SK-MEL-5 (cell line): ENCODE measurements at places on chromosomes 5 and 9. TPM values are rescaled to one million over a fixed set of nuclear protein-coding genes. Genes with fewer than 3 reads are reported as not detected.

The PCDHA10 gene
- 0.16 TPM in 1 of 2 replicates, not detected in the other for total RNA-seq

The SLC45A2 gene
- 618 and 641 TPM in 2 replicates for total RNA-seq

DNA sequence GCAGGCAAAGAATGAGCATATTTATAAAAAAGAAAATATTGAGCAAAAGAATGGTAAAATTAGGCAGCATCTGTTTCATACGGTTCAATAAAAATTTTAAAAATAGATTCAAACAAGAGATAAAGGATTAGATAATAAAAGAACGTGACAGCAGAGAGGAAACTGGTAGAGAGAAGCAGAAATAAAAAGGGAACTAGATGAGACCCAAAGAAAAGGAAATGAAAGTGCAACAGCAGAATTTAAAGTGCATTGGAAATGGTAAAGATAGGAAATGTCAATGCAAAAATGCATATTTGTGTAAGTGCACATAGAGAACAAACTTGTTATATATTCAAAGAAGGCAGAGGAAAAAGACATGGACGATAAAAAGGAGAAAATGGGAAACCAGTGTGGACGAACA lies 70.2 kb downstream of the SUSD1 start:
- DNase-seq: no peak

The NEUROG1 gene
- not detected in 2 replicates for total RNA-seq

The EHMT1 gene
- 18.5 and 24.3 TPM in 2 replicates for total RNA-seq

The MINAR2 gene
- not detected in 2 replicates for total RNA-seq

GRCh38 chr9:3931996-3932906 lies 367.6 kb downstream of the GLIS3 start:
- peak; percentile 10 for DNase-seq

The SPATA31D3 gene
- total RNA-seq: not detected in 2 replicates

- DNase-seq: no peak
These were observed 225.3 kb downstream of the NTRK2 start for GRCh38 chr9:84894859-84895258.

The CDKN2B gene
- total RNA-seq: not detected in 2 replicates

DNA sequence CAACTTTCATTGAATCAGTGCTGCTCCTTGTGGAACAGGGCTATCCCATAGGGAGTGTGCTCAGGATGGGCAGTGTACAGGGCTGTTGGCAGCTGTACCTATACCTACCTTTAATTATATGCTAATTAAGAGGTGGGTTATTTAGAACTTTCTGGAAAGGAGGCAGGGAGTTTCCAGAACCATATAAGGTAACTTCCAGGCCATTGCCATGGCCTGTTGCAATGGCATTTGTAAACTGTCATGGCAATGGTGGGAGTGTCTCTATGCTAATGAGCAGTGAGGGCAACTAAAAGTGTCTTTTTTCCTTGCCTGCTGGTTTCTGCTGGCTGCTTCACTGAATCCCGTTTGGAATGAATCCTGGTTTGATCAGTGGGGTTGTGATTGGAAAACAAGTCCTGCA lies 2.3 kb upstream of the ARHGAP26 start:
- DNase-seq: no peak

DNA sequence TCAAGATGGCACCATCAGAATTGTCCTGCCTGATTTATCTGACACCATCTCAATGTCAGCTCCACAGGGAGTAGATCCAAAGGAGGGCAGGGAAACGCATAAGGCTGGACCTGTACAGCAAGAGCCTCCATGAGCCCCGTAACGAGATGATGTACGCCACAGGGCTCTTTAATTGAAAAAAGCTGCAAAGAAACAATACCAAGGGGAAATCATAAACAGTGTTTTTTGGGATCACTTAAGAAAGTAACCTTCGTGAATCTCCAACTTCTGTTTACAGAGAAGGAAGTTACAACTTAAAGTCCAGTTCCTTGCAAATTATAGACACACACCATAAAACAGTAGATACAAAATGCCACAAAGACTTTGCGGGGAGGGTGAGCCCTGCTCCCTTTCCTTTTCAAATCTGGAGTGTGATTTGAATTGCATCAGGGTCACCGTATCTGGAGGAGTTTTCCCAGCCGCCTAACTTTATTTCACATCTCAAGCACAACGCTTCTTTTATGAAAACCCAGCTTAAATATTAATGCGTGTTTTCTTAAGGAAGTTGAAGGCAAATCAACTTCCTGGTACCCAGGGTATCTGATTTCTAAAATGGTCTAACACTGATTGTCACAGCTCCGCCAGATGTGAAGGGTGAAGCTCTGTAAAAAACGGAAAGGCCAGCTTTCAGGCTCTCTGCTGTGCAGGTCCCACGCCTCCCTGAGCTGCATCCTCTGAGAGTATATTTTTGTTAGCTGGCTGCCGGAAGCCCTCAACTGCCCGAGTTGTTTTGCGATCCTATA lies 88.9 kb downstream of the EBF1 start:
- no peak for DNase-seq

DNA sequence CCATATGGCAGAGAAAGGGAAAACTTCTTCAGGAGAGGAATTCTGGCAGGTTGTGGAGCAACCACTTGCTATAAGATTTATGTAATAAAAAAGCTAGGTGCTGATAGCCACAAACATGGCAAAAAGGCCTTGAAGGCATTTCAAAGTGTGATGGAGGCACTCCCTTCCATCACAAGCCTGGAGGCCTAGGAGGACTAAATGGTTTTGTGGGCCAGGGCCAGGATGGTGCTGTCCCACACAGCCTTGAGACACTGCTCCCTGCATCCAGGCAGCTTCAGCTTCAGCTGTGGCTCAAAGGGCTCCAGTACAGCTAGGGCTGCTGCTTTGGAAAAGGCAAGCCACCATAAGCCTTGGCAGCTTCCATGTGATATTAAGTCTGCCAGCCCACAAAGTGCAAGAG lies 632.8 kb downstream of the BRINP1 start:
- DNase-seq: no peak

The CCL27 gene
- not detected in 2 replicates for total RNA-seq

- no peak for DNase-seq
These were observed 77.0 kb upstream of the SEMA6A start for GRCh38 chr5:116651653-116652052.

DNA sequence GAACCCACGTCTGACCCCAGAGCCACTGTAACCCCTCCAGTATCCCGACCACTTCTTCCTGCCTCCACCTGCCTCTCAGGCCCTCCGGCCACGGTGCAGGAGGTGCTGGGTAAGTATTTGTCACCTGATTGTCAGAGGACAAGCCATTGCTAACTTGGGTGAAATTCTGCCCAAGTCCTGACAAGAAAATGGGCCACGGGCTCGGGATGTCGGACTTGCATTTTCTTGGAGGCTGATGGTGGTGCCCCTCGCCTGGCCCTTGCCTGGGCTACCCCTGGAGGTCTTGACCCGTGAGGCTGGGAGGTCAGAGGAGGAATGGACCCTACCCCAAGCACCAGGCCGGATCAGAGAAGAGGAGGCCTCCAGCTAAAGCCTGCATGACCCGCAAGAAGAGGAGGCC lies 149.7 kb upstream of the COL5A1 start:
- no peak for DNase-seq

DNA sequence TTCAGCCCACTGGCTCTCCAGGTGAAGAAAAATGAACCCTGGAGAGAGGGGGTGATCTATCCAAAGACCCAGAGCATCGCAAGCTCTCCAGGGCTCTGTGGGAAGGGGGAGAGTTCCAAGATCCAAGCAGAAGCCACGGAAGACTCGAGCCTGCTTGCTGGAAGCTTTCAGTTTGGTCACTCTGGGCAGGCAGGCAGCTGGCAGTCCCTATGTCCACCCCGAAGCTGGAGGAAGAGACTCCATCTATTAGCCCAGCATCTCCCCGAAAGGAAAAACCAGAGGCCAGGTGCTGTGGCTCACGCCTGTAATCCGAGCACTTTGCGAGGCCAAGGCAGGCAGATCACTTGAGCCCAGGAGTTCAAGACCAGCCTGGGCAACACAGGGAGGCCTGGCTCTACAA lies 10.7 kb upstream of the SPARC start:
- no peak for DNase-seq

DNA sequence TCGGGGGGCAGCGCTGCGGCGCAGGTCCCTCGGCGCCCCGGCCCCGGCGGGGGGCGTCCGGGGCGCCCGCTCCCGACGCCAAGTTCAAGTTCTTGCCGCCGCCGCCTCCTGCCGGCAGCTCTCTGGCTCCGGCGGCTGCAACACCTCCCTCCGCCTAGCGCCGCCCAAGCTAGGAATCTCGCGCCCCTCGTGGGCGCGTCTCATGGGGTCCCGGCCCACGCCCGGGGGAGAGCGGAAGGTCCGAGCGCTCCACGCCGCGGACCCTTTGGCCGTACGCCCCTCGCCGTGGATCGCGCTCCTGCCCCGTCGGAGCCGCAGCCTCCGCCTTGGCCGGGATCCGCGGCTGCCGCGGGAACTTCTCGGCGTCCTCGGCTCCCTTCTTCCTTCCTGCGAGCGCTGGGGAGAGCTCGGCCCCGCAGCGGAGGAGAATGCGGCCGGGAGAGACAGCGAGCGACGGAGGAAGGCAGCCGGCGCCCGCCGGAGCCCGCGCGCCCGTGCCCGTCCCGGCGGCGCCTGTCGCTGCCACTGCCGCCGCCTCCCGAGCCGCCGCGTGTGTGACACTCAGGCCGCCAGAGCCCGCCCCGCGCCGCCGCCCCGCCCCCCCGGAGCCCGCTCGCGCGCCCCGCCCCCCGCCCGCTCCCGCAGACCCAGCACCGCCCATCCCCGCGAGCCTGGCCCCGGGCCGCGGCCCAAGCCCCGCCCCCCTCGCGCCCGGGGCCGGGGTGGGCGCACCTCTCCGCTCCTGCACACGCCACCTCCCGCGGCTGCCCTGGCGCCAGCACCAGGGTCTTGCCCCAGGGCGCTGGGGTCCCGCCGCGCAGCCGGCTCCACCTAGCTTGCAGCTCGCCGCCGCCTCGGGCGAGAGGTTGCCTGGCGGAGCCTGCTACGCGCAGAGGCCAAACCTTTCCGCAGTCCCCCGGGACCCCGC lies at the start of gene SHB:
SHB (minus strand) TSS at position 527 of the 928 bp plus-strand sequence. CDS start 582 bp downstream, outside the sequence.
- peak; percentile 38 for DNase-seq

GRCh38 chr5:172571413-172571812 lies 69.7 kb upstream of the NEURL1B start:
- DNase-seq: no peak

DNA sequence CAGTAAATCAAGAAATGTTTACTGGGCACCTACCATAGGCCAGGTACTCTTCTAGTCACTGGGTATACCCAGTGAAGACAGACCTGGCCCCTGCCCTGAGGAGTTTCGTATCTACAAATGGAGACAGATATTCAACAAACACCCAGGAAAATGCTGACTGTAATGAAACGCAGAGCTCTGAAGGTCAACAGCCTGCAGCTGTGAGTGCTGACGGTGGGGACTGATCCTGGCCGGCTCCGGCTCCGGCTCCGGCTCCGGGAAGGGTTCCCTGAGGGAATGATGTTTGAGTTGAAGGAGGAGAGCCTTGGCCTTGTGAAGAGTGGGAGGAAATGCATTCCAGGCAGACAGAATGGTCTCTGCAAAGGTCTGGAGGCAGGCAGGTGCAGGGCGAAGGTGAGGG lies 23.1 kb downstream of the FGFR4 start:
- no peak for DNase-seq

- peak; percentile 78 for DNase-seq
These were observed at the start of gene PIGO for GRCh38 chr9:35096035-35096849. PIGO (minus strand) TSS chr9:35096591; CDS start chr9:35095565, 1,026 bp downstream.

The PLPP7 gene
- 1.1 and 2.0 TPM in 2 replicates for total RNA-seq

The KCNV2 gene
- total RNA-seq: not detected in 2 replicates

DNA sequence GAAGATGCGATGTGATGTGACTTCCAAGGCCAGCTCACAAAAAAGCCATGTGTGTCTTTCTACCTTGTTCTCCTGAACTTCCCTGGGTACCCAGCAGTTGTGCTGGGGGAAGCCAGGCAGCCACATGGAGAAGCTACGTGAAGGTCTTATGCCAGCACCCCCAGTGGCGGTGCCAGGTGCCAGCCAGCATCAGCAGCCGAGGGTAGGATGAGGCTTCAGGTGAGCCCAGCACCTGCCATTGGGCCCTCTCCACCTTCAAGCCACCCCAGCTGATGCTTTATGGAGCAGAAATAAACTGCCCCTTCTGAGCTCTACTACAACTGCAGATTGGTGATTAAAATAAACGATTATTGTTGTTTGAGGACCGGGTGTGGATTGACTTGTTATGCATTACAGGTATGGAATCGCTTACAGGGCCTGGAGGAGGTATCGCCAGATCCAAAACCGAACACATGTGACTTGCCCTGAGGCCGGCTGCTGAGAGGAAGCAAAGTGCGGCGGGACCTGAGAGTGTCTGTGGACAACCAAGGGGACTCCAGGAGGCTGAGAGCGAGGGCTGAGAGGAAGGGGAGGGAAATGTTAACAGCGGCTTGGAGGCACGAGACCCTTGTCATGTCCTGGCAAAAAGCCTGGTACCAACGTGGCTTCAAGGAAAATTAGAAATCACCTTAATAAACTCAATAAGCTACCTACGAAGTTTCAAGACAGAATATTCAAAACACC lies 36.0 kb upstream of the OLFM1 start:
- DNase-seq: no peak

GRCh38 chr5:138466900-138467710 lies 1.8 kb downstream of the EGR1 start:
- DNase-seq: no peak

GRCh38 chr9:81125446-81126092 lies 563.8 kb downstream of the TLE1 start:
- DNase-seq: no peak

- no peak for DNase-seq
These were observed 1.8 kb downstream of the PTGER4 start for GRCh38 chr5:40681363-40682153.

- peak; percentile 98 for DNase-seq
These were observed 193.3 kb downstream of the TMEM38B start for GRCh38 chr9:105887679-105888078.

DNA sequence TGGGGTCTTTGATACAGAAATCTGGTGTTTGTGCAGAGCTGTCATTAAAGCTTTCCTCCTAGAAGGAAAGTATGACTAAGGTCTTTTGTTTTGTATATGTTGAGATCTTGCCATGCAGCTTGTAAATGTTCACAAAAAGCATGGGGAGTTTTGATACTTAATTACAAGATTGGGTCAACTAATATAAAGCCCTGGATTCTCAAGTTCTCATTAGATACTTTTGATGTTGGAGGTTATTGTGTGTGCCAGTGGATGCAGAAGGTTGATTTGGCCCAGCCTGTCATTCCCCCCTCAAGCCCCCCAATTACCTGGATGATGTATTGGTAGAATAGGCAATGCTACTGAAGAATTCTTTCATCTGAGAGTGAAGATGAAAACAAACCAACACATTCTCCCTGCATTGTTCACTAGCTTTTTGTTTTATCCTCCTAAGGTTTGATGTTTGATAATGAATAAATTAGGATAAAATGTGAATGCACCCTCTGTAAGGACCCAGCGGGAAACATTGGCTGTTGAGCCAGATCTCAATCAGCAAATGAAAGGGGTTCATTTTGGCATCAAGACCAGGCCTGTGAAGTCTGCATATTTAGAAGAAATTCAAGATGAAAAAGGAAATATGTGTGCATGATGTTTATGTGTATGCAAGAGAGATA lies 61.9 kb upstream of the ADAMTS19 start:
- DNase-seq: no peak

GRCh38 chr9:115167175-115167574 lies 49.2 kb upstream of the TNC start:
- peak; percentile 58 for DNase-seq

GRCh38 chr5:62695274-62695673 lies 116.7 kb downstream of the LRRC70 start:
- DNase-seq: no peak

- DNase-seq: no peak
These were observed 65.9 kb downstream of the ZSWIM6 start for GRCh38 chr5:61397937-61398336.

GRCh38 chr9:17342696-17343095 lies 207.9 kb downstream of the CNTLN start:
- no peak for DNase-seq

GRCh38 chr5:10686890-10687289 lies 74.1 kb downstream of the DAP start:
- no peak for DNase-seq

- DNase-seq: no peak
These were observed 2.8 kb downstream of the LARS1 start for GRCh38 chr5:146179696-146180095.
